ENCODE measurements at places on chromosomes 1 and 21.

DNA sequence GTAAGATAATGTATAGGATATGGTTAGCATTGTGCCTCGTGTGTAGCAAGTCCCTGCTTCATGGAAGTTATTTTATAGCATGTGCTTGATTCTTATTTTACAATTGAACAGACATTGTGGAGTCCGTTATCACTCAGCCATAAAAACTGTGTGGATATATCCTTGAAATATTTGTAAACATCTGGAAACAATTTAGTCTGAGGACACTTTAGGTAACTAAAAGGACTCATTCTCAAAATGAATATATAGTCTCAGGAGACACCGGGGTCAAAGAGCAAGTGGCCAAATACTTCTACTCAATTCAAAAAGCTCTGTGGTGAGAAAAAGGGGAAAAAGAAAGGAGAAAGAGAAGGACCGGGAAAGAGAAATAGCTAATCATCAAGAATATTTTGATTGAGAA, 23.7 kb downstream of the PRRX1 start:
- no peak for DNase-seq

DNA sequence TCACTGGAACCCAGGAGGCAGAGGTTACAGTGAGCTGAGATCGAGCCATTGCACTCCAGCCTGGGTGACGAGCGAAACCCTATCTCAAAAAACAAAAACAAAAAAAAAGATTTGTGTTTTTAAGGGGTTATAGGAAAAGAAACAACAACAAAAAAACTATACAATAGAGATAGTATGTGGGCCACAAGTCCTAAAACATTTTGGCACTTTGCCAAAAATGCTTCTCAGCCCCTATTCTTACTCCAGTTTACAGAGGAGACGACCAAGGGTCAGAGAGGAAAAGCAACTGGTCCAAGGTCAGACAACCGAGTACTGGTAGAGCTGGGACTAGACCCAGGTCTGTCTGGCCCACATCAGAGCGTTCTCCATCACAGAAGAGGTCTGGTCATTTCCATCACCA, 3.0 kb downstream of the FBXO44 start:
- no peak for DNase-seq

DNA sequence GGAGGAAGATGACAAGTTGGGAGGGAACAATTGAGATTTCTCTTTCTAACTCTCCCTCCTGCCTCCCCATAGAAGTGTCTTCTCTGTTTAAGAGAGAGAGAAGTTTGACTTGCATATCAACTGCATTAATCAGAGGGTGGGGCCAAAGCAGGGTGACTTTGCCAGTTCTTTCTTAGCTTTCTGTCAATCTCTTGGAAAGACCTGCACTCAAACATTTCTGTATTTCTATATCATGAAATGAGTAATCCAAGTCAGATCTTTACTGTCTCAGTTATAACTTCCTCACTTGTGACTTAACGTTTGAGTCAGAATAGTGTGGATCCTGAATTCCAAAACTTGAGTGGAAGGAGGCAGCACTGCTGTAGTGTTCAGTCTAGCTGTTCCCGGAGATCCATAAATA, 180.8 kb upstream of the KCNK2 start:
- no peak for DNase-seq

DNA sequence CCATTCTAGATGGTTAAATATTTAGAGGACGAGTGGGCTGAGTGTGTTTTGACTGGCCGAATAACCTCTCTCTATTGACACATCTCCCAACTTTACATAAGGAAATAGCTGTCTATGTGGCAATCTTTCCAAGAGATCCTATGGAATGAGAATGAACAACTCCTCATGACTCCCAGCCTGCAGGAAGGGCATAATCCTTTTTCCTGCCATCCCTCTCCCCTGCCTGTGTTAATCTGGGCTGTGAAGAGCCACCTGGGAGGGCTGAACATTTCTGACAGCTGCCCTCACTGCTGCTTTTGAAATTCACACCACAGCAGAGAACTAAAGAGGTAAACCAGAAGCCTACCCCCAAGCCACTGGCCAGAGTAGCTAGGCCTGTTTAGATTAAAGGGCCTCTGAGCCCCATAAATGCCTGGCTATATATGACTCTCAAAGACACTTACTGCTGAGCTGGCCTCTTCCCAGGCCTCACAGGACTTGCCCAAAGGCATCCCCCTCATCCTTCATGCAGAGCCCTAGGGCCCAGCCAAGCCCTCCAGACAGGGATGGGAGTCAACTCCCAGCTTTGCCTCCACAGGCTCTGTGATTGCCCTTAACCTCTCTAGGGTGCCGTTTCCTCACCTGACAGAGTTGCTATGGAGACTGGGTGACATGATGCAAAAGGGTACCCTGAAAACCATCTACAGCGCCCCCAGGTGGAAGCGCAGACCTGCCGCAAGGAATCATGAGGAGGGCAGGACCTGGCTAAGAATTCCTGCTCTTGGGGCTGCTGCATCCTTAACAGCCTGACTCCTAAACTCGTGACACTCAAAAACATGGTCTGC, 42.0 kb upstream of the LDLRAP1 start:
- no peak for DNase-seq

DNA sequence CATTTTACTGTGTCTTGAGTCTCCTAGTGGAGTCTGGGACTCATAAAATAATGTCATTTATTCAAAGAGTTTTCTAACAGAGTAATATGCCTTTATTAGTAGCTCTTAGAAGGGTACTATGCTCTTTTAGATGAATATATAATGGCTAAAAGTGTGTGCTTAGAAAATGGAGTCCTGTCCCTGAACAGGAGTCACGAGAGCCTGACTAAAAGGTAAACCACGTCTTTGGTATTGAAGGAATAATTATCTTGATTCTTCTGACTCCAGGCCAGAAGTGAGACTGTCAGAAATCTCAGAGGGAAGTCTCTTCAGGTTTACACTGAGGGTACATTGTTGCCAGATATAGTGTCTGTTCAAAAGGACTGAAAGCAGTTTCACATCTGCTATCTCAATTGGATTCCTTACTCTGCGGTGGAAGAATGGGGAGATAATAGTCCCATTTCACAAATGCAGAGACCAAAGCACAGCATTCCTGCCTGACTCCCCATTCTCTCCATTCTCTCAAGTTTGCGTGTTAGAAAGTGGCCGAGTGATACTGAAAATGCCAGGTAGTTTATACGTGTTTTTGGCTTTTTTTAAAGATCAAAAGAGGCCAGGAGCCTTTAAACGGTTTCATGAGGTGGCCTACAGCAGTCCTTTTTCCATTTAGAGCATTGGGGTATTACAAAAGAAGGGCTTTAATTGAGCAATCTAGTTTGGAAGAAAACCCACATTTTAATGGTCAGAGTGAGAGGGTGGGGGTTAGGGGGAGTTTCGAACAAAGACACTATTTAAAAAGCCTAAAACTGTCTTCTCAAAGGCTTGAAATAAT, 176.6 kb downstream of the VPS13D start:
- DNase-seq = no peak

DNA sequence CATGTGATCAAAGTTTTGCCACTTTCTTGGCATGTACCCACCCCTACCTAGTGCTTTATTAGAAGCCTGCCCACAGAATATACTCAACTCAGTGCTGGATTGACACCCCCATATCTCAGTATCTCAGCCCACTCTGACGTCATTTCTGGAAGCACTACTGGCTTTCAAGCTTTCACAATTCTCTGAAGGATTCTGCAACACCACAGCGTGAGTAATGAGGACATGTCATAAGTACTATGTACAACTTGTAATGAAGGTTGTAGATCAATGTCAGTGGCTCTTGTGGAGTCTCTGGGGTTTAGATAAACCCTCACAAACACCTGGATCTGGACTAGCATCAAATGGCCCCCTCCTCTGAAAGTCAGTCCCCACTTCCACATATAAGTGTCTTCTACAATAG, 57.2 kb downstream of the TNFSF4 start:
- DNase-seq = no peak

DNA sequence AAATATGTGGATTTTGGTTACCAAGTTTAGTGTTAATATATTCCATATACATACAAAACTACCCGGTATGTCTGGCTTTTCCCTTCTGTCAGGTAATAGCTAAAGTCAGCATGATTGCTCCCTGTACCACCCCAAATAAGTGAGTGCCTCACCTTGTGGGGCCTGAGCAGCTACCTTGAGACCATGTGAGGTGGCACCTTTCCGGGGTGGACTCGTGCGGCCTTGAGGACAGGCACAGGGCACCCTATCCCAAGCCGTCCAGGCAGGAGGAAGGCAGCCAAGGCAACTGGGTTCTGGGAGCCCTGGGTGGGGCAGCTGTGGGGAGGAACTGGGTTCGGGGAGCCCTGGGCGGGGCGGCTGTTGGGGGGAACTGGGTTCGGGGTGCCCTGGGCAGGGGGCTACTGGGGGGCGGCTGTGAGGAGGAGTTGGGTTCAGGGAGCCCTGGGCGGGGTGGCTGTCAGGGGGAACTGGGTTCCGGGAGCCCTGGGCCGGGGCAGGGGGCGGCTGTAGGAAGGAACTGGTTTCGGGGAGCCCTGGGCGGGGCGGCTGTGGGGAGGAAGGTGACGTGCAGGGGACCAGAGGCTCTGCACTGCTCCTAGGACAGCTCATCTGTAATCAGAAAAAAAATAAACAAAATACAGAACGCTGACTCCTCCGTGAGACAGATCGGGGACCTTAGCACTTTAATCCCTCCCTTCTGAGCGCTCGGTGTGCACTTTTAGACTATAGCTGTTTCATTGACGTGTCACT, 63.3 kb downstream of the POFUT2 start:
- no peak for DNase-seq

DNA sequence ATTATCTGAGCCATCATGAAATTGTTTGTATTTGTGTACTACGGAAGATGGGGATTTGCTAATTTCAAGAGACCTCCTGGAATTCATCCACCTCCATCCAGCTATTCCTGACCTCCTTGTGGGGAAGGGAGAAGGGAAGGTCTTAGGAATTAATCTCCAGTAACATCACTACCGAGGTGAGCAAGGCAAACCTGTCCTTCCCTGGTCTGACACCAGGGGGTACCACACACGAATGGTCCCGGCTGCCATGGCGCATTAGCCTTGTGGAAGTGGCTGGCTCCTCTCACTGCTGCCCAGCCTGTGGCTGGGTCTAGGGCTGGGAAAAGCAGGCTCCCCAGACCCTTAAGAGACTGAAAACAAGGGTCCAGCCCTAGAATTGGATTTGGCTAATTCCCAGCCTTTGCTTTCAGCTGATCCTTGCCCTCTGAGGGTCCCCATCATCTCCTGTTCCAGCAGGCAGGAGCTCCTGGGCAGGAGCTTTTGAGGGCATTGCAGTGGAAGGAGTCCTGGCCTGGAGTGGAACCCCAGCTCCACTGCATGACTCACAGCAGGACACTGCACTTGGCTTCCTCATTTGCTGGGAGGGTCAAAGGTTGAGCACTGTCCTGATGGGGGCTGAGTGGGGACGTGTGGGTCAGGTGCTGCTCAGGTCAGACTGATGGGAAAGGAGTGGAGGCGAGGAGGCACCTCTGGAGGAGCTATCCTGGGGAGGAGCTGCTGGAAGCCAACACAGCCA, 34.8 kb downstream of the RIMS3 start:
- peak; percentile 33 for DNase-seq

DNA sequence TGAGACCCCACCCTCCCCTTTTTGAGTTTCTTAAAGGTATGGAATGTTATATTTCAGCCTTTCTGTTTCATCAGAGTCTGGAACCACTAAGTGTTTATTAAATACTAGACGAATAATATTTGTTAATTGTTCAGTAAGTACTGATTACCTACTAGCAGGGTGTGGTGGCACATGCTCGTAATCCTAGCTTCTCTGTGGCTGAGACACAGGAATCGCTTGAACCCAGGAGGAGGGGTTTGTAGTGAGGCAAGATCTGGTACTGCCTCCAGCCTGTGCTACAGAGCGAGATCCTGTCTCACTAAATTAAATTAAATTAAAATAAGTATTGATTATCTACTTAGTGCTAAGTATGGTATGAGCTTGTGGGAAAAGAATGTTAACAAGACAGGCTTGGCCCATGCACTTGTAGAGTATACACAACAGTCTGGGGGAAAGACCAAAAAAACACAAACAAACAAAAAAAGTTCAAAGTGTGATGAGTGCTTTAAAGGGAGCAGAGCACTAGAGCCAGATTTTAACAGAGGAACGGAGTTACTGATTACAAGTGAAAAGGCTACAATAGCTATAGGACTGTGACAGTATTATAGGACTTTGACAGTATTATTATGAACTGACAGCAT, 2.4 kb downstream of the CEPT1 start:
- DNase-seq = no peak

DNA sequence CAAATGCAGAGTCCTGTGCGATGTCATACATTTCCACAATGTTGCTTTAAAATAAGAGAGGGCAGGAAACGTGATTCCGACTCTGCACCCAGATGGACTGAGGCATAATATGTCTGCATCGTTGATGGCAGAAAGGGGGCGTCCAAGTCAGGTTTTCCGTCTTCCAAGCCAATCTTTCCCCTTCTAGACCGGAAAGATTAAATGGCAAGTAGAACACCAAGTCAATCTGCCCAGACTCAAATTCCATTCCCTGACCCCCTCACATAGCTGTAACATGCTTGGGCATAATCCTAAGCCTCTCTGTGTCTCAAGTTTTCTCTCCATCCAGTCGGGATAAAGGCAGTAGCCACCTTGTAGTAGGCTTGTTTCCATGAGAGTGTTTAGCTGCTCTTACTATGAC, 14.4 kb downstream of the PCP4 start:
- no peak for DNase-seq

GRCh38 chr1:3093898-3094626, 25.1 kb downstream of the PRDM16 start:
- no peak for DNase-seq

- no peak for DNase-seq
Observed at GRCh38 chr1:171350594-171350993, 36.6 kb downstream of the FMO4 start.

DNA sequence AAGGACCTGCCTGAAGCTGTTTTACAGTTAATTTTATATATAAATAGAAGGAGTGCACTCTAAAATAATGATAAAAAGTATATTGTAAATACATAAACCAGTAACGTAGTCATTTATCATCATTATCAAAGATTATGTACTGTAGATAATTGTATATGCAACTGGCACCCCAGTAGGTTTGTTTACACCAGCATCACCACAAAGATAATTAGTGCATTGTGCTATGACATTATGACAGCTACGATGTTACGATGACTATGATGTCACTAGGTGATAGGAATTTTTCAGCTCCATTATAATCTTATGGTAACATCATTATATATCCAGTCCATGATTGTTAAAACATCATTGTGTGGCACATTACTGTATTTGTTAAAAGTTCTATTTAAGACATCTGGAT, 185.2 kb downstream of the LBR start:
- DNase-seq = no peak
